Stimulated activated naive CD8-positive, alpha-beta T cell treated with anti-CD3 and anti-CD28 coated beads, Interleukin-15, Interleukin-2, amounts not matched to agents 100 U/mL and 50 U/mL, for 24 hours (primary cell): ENCODE measurements at places on chromosomes 2 and 18.

- no peak for DNase-seq
Measured at GRCh38 chr2:100013892-100014677, 128.3 kb downstream of the AFF3 start.

- DNase-seq, result no peak
Measured at GRCh38 chr18:331221-331821, 63.5 kb upstream of the THOC1 start.

GRCh38 chr2:167114018-167114417 is 225.7 kb downstream of the XIRP2 start:
- no peak for DNase-seq

DNA sequence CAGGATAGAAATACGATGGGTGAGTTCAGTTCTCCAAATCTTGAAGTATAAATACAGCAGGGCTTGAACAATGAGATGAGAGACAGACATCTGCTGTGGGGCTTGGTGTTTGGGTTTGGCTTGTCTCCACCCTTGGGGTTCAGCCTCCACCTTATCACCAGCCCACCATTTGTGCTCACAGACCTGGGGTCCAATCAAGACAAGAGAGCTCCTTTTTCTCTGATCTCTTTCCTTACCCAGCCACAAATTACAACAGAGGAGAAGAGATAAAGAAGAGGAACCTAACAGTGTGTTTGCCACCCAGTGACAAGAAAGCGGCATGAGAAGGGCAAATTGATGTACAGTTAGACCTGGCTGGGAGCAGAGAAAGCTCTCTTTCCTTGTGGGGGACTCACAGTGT is 204.5 kb upstream of the CXCR4 start:
- DNase-seq, result no peak

DNA sequence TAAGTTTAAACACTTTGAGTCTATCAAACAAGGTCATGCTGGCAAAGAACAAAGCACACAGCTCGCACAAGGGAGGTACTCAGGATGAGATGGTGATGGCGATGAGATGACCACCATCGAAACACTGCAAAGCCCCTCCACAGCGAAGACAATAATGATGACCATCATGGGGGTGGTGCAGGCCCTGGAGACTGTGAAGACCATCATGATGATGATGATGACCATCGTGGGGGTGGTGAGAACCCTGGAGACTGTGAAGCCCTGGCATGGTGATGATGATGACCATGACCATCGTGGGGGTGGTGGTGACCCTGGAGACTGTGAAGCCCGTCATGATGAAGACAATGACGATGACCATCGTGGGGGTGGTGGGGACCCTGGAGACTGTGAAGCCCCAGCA is 81.6 kb upstream of the SALL3 start:
- DNase-seq, result no peak

- DNase-seq, result no peak
Measured at GRCh38 chr2:145034511-145034910, 514.6 kb upstream of the ZEB2 start.

GRCh38 chr2:104856086-104856972 is 2.4 kb downstream of the POU3F3 start:
- DNase-seq, result no peak

- DNase-seq, result no peak
Measured at GRCh38 chr2:46315103-46315890, 18.1 kb downstream of the EPAS1 start.

- no peak for DNase-seq
Measured at GRCh38 chr2:197944416-197945096, 140.2 kb downstream of the PLCL1 start.

DNA sequence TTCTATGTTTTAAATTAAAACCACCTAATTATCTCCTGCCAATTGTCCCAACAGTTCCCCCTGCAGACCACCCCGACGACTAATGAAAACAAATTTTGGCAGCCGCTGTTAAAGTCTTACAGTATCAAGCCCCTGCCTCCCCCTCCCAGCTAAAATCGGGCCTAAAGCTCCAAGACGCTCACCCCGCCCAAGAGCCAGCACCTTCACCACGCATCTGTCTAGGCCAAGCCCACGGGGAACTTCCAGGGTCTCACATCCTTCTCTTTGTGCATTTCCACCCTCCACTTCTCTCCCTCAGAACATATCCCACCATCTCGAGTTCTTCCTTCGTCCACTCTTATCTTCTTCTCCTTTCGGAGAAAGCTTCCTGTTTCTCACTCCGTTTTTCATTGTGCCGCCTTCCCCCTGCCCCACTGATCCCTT is 445 bp downstream of the PRPF40A start:
- DNase-seq, result peak; percentile 38

GRCh38 chr2:152493417-152493816 is 158.4 kb downstream of the FMNL2 start:
- DNase-seq, result no peak

GRCh38 chr2:202121532-202122162 is 48.6 kb downstream of the KIAA2012 start:
- no peak for DNase-seq

GRCh38 chr2:238327751-238328150 is 7.4 kb downstream of the TRAF3IP1 start:
- DNase-seq, result no peak

- DNase-seq, result peak; percentile 27
Measured at GRCh38 chr2:197599285-197599965, 76.0 kb downstream of the RFTN2 start.
